Airway epithelial cell (primary cell): ENCODE measurements at places on chromosomes 5 and 9. TPM values are rescaled to one million over a fixed set of nuclear protein-coding genes. Genes with fewer than 3 reads are reported as not detected.

The SYK gene
- total RNA-seq = 27.2 and 31.0 TPM in 2 replicates

The KIF20A gene
- 39.3 and 45.1 TPM in 2 replicates for total RNA-seq

The FOXD4L6 gene
- total RNA-seq = 0.05 and 0.07 TPM in 2 replicates

The EIF4E1B gene
- not detected in 2 replicates for total RNA-seq

The CCDC69 gene
- total RNA-seq = 2.8 and 3.1 TPM in 2 replicates

The SLCO4C1 gene
- total RNA-seq = under 0.01 and 0.21 TPM in 2 replicates

The NTNG2 gene
- 0.07 TPM in 1 of 2 replicates, not detected in the other for total RNA-seq

The TMEM174 gene
- total RNA-seq = not detected in 2 replicates

The PHF24 gene
- under 0.01 and 0.23 TPM in 2 replicates for total RNA-seq

The BARHL1 gene
- not detected in 2 replicates for total RNA-seq

The SLC6A19 gene
- not detected in 2 replicates for total RNA-seq

The GPX3 gene
- 31.5 and 46.1 TPM in 2 replicates for total RNA-seq

The NUDT12 gene
- 11.2 and 13.8 TPM in 2 replicates for total RNA-seq

The INVS gene
- 17.2 and 17.6 TPM in 2 replicates for total RNA-seq

The COL23A1 gene
- total RNA-seq = 0.23 and 0.35 TPM in 2 replicates

The PAEP gene
- total RNA-seq = not detected in 2 replicates

The SLC34A3 gene
- 0.14 TPM in 1 of 2 replicates, not detected in the other for total RNA-seq

The CNTLN gene
- total RNA-seq = 3.0 and 5.0 TPM in 2 replicates

The ADAMTS12 gene
- total RNA-seq = 1.6 and 2.5 TPM in 2 replicates

The HACD4 gene
- total RNA-seq = 2.3 and 3.4 TPM in 2 replicates

The IGIP gene
- total RNA-seq = 0.70 and 1.1 TPM in 2 replicates

The HCN1 gene
- not detected in 2 replicates for total RNA-seq

The ASS1 gene
- 16.6 and 18.0 TPM in 2 replicates for total RNA-seq

The LECT2 gene
- not detected in 2 replicates for total RNA-seq

The LCN9 gene
- not detected in 2 replicates for total RNA-seq

The ZNF366 gene
- total RNA-seq = not detected in 2 replicates

The CA9 gene
- 39.5 and 44.6 TPM in 2 replicates for total RNA-seq

The C1QTNF2 gene
- not detected in 2 replicates for total RNA-seq

The F2RL1 gene
- 23.4 and 33.0 TPM in 2 replicates for total RNA-seq
